ENCODE measurements at places on chromosomes 2 and 18.

GRCh38 chr2:204713211-204713610 is 167.9 kb downstream of the PARD3B start:
- no peak for DNase-seq

- DNase-seq: no peak
Observed at GRCh38 chr18:9431296-9431695, 44.0 kb upstream of the RALBP1 start.

DNA sequence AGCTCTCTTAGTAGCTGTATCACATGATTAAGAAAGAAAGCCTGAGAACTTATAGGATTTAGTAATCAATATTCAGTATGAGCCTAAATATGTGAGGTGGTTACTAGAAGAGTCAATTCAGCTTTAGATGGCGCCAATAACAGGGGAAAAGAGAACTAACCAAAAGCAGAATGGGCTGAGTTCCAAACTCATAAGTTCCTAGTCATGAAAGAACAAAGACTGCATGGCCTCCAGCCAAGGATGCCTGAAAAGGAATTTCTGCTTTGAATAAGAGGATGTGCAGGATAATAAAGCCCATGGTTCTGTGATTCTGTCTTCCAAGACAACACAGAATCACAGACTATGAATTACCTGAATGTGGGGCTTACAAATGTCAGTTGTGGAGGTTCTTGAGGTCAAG is 196.5 kb downstream of the SATB2 start:
- DNase-seq: no peak

DNA sequence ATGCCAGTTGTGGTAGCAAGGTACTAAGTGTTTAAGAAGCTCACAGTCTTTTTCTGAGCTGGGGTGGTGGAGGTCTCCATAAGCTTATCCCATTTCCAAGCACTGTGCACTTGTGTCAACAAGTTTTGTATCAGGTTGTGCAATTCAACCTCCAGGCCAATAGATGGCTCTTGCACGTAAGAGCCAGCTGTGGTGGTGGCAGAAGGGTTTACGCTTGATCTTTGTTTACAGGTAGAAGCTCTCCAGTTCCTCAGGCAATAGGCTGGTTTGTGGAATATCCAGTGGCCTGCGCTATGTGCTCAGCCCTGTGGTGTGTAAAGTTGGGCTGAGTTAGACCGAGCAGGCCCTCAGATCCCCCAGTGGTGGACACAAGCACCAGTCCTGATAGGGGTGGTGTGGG is 89.7 kb upstream of the CNTNAP5 start:
- no peak for DNase-seq

- DNase-seq: no peak
Observed at GRCh38 chr2:42554392-42554791, 14.0 kb upstream of the MTA3 start.

- no peak for DNase-seq
Observed at GRCh38 chr2:55869637-55870325, 53.8 kb downstream of the EFEMP1 start.

DNA sequence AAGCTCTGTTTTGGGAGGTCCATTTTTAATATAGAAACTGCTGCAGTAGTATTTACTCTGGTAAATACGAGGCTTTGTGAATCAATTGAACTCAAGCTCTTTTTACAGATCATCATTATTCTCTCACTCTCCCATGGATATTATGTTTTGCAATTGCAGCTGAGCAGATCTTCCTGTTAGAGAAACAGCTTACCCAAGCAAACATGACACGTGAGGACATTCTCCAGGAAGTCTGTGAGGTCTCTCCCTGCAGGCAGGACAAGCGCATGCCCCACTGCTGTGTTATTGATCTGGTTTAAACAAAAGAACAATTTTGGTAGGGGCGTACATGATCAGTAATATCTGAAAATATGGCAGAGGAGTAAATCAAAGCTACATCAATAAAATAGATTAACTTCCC is 72.1 kb downstream of the COL6A3 start:
- no peak for DNase-seq

DNA sequence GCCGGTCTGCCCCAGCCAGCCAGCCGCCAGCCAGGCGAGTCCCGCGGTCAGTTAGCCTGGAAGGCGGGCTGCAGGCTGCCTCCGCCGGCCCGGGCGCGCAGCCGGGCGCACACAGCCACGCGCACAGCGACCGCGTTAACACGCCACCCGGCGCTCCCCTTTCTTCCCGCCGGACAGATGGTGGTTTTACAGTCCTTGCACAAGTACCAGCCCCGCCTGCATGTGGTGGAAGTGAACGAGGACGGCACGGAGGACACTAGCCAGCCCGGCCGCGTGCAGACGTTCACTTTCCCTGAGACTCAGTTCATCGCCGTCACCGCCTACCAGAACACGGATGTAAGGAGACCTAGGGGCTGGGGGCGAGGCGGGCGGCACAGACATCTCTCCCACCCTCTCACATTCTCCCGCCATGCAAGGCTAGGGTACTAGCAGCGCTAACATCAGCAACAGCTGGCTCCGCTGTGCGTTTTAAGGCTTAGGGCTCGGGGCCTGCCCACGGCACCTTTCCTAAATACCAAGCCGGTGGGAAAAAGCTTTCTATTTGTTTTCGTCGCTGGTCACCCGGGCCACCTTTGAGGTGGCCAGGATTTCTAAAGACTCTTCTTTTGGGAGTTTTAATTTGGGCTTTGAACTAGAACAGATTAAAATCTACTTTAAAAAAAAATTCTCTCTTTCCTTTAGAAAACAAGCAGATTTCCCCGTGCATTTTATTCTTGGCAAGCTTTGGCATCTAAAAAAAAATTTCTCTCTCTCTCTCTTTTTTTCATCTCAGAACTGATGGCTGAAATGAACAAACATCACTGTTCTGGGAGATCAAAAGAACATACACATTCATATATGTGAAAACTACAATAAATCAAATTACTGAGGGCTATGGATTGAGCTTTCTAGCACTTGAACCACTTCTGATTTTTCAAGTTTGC is 2.9 kb downstream of the TBR1 start:
- no peak for DNase-seq

- no peak for DNase-seq
Observed at GRCh38 chr18:9346775-9347174, 12.2 kb downstream of the TWSG1 start.

DNA sequence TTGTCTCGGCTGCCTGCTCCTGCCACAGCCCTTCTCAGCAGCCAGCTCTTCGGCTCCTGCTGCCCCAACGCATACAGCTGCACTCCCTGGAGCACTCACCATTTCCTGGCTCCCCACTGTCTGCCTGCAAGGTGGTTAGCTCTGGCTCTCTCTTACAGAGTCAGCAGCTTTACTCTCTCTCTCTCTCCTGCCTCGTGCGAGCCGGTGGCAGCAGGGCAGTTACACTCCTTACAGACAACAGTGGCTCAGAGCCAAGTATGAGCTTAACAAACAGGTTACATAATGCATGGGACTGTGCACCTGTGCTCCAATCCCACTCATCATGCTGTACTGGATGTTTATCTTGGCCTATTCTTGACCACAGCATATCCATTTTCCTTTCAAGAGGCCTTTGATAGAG is 47.4 kb upstream of the DNAJC10 start:
- DNase-seq: no peak

DNA sequence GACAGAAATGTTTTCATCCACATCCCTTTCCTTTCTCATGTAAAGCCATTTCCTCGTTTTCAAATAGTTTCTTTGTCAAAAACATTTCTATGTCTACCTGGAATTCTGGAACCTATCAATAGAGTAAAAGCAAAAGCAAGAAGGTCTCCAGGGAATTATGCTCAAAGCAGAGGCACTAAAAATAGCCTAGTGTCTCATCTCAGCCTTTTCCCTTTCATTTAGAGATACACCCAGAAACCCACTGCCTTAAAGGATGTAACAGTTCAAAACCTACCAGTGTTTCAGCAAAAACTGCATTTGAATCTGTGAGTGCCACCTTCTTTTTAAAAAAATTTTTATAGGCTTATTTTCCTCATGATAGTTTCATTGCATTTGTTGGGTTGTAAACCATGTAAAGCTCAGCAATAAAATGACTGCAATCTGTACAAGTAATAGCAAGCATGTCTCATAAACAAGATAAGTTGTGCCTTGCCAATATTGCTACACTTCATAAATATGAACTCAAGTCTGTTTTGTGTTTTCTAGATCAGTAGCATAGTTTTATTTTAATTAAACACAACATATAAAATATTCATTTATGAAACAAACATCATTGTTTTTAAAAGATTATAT is 927.3 kb upstream of the ACVR2A start:
- DNase-seq: no peak

DNA sequence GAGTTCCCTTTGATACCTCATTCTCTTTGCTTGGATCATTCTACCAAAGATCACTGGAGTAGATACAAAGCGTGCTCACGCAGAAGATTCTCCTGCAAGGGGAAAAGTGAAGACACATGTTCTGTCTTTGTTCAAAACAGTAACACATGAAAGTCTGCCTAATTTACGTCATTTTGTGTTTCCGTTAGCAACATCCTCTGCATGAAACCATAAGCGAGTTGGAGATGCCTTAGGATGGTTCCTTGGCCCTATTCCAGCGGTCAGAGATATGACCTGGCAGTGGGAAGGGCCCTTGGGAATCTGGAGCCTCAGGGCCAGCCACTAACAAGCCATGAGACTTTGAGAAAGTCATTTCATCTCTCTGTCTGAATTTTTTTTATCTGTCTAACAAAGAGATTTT is 180.9 kb upstream of the TWIST2 start:
- no peak for DNase-seq

DNA sequence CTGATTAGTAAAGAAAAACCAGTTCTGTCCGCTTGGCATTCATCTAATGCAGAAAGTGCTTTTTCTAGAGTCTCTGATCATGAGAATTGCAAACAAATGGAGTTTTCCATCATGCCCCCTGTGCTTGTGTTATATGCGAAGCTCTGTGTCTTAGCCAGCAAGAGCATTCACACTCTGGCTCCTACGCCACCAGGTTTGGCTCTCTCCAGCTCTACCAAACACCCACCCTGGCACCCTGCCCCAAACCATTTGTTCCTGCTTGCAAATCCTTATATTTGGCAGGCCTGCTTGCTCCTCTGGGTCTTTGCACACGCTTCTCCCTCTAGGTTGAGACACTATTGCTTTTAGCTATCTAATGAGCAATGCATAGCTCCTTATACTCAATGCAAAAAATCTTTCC is 204.1 kb upstream of the CYRIA start:
- DNase-seq: no peak

DNA sequence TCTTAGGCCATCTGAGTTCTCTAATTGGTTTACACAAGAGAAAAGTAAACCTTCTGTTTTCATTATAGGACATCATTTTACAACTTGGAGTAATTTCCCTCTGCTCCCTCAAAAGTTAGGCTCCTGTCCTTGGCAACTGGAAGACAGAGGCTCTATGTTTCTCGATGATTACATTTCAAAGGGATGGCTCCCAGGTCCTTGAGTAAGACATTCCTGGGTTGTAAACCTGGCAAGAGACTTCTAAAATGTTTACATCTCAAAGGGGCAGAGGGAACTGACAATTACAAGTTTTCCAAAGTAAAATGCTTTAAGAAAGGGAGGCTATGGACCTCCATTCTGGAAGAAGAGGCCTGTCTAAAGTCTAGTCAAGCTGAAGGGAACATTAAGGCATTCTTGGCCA is 268.3 kb upstream of the REG3G start:
- no peak for DNase-seq

GRCh38 chr18:74333091-74333490 is 17.5 kb downstream of the C18orf63 start:
- DNase-seq: no peak

DNA sequence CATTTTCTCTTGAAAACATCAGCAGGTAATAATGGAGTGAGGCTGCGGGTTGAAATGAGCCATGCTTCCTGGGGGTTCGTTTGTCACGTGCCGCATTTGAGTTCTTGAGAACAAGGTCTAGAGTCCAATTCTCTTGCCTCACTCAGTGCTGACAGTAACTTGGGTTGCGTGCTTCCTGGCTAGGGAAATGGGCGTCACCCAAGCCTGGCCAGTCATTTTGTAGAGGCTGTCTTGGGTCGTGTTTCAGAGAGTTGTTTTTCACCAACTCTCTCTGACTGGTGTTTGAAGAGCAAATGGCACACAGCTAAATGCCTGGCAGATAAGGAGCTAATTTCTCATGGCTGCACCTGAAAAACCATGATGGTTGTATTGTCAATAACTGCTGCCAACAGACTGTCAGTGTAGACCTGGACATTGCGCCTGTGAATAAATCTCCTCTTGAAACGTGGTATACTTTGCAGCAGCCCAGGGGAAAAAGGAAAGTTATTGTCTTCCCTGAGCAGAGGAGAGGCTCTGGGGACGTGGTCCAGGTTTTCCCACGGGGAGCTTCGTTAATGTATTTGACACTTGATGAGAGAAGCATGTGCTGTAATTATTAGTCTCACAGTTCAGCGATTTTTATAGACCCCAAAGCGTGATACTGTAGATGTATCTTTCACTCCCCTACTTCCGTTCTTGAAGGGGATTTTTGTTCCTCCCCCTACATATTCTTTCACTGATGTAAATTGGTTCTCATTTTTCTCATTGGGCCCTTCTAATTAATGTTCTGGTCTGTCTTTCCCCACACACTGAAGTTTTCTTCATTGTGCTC is 196.0 kb downstream of the FHOD3 start:
- no peak for DNase-seq

- no peak for DNase-seq
Observed at GRCh38 chr2:209141142-209141541, 282.7 kb upstream of the MAP2 start.

- no peak for DNase-seq
Observed at GRCh38 chr2:148999451-148999921, 39.0 kb upstream of the LYPD6B start.

- no peak for DNase-seq
Observed at GRCh38 chr2:182144041-182144775, 158.6 kb downstream of the PPP1R1C start.

DNA sequence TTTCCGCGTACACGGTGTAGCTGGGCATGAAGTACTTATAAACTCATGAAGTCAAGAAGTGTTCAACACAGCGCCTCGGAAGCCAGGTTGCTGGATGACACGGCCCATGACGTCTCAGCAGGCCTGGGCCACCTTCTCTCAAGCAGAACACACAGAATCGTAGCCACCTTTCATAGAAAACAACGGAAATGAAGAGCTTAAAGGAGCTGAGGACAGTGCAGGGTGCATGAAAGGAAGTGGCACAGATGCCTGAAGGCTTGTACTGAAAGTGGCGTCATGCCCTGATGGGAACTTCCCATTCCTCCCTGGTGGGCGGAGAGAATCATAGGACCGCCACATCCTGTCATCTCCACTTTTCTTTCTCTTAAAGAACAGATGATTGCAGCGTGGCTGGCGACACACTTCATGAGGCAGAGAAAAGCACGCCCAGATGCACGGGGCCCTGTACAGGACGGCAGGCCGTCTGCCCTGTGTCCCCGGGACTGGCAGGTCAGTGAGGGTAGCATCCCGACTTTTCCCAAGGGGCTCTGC is 31.1 kb downstream of the HDAC4 start:
- DNase-seq: no peak

DNA sequence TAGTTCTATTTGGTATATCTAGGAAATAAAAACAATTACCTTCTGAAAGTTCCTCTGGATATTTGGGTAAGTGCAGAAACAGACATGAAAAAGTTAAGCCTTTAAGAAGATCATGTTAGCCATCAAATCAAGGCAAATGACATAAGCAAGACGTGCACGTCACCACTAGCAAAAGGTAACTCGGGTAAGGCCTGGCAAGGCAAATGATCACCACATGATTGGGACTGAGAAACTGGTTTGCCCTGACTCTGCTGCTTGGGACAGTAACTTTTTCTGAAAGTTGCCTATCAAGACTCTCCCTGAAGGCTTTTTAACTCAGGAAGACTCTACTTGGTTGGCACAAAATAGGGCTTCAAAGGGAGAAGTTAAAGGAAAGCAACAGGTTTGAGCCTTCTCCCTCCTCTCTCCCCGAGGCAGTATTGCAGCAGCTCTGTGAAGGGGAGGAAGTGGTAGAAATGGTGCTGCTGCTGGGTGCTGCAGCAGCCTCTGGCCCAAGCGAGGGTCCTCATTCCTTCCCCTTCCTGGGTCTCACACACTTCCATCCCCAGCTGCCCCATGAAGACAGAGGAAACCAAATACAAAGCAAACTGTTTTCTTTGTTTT is 17.1 kb upstream of the TMEM237 start:
- DNase-seq: no peak

Measured in hematopoietic multipotent progenitor cell treated with erythropoietin and hydrocortisone succinate and interleukin-3 and kit ligand, for 15 days (in vitro differentiated cells).